NCI-H1436 treated with DMSO at 0.1 percent for 48 hours (cell line): ENCODE measurements at places on chromosomes 12 and 14.

- DNase-seq, result no peak
Measured at GRCh38 chr12:120015313-120015712, 26.3 kb downstream of the BICDL1 start.

- no peak for DNase-seq
Measured at GRCh38 chr14:21974741-21975140, 301.1 kb upstream of the OR4E1 start.

DNA sequence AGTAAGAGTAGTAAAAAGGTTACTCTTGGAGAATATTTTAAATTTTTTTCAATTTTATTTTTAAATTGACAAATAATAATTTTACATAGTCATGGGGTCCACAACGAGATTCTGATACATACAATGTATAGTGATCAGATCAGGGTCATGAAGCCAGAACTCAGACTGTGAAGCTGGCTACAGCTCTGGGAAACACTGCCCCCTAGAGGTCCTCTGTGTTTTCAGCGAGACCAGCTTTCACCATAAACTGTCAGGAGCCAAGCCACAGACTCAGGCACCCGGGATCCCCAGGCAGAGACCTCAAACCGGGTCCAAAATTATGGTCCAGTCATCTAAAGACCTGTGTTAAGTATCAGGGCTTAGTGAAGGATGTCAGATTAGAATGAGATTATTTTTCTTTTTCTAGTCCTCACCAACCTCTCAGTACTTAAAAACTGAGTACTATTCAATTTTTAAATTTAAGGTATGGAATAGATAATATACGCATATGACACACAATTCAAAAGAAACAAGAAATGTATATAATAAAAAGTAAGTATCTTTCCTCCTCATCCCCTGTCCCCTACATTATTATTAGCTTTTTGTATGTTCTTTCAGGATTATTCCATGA is 397.1 kb downstream of the MDGA2 start:
- no peak for DNase-seq

DNA sequence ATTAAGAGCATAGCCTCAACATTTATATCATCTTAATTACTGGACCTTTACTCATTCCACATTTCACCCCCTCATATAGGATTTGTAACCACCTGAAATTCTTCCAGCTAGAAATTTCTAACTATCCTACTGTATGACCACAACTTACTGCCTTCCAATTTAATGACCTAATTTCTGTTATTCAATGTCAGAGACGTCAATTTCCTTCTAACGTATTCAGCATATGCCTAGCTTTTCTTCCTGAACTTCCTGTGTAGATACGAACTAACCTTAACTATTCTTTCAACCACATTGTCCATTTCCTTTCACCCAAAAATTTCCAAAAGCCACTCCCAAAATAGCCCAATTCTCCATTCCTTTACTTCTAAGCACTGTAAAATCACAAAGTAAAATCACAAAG is 108.0 kb downstream of the EEA1 start:
- no peak for DNase-seq

- no peak for DNase-seq
Measured at GRCh38 chr12:106080041-106080790, 58.5 kb downstream of the NUAK1 start.

- no peak for DNase-seq
Measured at GRCh38 chr12:58647495-58647894, 272.8 kb downstream of the LRIG3 start.

GRCh38 chr12:24972078-24972477 is 23.2 kb upstream of the BCAT1 start:
- no peak for DNase-seq

DNA sequence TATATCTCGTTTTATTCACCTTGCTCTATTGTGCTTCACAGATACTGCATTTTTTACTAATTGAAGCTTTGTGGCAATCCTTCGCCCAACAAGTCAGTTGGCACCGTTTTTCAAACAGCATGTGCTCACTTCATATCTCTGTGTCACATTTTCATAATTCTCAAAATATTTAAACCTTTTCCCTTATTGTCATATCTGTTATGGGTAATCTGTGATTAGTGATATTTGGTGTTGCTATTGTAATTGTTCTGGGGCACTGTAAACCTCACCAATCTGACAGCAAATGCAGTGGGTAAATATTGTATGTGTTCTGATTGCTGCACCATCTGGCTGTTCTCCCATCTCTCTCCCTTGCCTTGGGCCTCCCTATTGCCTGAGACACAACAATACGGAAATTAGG is 191.3 kb downstream of the BTG1 start:
- no peak for DNase-seq

GRCh38 chr12:24470050-24470449 is 478.9 kb downstream of the BCAT1 start:
- DNase-seq, result peak; percentile 61

GRCh38 chr14:69685716-69686115 is 74.3 kb downstream of the SUSD6 start:
- DNase-seq, result peak; percentile 53

GRCh38 chr14:81252278-81252677 is 31.5 kb upstream of the GTF2A1 start:
- no peak for DNase-seq

- DNase-seq, result no peak
Measured at GRCh38 chr14:70315942-70316341, 43.5 kb downstream of the COX16 start.

- no peak for DNase-seq
Measured at GRCh38 chr14:102838501-102838900, 61.3 kb downstream of the TRAF3 start.
